GM12891 (cell line): ENCODE measurements at places on chromosomes 4 and X.

DNA sequence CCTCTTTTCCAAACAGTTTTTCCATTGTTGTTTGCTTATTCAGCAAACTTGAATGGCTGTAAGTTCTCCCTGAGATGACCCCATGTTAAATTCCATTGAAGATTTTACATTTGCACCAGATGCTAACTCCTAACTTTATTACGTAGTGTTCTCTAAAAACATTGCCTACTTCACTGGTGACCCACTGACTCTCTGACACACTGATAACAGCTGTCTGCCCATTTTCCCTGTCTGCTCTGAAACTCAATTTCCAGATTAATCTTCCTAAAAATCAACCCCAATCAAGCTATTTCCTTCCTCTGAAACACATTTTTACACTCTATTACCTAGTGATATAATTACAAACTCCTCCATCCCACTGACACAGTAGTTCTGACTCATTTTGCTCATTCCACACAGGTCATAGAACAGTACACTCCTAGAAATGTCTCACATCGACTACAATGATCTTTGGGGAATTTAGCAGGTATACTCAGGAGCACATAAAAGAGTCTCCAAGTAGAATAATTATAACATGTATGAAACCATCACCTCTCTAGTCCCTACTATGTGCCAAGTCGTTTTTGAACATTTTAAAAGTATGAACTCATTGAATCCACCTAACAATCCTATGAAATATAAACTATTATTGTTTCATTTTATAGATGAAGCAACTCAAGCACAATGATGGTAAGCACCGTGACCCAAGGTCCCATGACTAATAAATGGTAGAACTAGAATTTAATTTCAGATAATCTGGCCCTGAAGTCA, 210.9 kb downstream of the SLIT2 start:
- DNase-seq = no peak

DNA sequence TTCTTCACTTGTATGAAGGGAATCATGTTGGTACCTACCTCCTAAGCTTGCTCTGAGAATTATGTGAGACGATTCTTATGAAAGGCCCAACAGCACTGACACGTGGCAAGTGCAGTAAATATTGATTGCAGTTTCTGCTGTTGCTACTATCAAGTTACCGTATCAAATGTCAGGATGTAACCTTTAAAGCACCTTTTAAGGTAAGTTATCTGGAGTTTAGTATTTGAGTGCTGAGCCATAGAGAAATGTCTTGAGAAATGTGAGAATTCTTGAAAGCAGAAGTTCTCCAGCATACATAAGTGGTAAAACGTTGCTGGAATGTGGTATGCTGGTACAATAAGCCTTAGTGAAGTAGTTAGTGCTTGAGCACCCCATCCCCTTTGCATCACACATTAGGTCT, 90.4 kb downstream of the PHOX2B start:
- DNase-seq = no peak

DNA sequence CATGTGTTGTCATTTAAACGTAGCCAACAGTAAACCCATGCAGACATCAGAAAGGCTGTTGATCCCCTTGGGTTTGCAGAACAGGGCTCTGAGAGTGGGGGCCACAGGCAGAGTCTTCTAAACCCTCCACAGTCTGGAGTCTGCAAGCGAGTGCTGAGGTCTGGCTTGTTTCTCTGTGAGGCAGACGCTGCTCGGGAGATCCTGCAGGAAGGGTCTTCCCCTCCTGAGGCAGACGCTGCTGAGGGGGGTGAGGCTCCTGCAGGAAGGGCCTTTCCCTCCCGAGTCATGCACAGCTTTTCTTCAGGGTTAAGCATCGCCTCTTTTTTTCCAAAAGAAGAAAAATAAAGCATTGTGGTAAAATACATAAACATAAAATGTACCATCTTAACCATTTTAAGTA, 17.1 kb upstream of the PDE6B start:
- no peak for DNase-seq

DNA sequence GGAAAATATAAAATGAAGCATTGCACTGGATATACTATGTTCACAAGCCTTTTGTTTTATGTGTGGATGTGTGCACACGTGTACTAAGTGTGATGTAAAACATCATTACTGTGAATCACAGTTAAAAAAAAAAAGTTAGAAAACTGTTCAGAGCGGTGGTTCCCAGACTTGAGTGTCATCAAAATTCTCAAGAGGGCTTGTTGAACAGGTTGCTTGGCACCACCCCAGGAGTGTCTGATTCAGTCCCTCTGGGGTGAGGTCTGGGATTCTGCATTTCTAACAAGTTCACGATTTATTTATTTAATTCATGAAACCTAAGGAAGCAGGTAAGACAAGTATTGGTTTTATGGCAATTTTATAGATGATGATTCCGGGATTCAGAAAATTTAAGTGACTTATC, 1.8 kb downstream of the CENPU start:
- DNase-seq = no peak

- DNase-seq = no peak
Measured at GRCh38 chr4:59024257-59024656, 1914.1 kb upstream of the IGFBP7 start.

DNA sequence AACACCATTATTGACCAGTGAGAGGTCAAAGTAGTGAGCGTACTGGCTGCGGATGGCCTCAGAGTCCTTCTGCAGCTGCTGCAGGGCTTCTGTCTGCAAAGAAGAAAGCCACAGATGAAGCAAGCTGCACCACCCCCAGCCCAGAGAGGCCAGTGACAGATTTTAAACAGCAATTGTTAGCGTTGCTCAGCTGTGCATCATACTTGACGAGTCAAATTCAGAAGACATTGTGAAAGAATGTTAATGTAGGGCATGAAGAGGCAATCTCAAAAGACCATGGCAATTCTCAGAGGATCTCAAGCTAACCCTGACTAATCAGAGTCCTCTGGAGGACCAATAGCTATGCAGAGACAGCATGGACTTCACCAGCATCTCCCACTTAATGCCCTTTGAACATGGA, 16.6 kb downstream of the DKC1 start:
- no peak for DNase-seq

DNA sequence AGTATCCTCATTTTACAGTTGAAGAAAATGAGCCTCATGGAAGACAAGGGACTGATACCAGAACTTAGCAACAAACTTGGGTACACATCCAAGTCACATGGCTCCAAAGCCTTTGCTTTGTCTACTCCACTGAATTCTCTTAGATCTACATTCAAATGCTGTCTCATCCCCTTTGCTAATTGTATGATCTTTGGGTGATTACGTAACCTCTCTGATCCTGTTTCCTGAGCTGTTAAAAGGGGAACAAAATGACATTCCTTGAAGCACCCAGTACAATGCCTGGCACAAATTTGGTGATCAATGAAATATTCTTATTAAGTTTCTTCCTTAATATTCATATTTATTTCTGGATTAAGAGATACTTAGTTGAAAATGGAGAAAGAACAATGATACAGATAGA, 5.9 kb upstream of the HPGD start:
- DNase-seq = no peak

DNA sequence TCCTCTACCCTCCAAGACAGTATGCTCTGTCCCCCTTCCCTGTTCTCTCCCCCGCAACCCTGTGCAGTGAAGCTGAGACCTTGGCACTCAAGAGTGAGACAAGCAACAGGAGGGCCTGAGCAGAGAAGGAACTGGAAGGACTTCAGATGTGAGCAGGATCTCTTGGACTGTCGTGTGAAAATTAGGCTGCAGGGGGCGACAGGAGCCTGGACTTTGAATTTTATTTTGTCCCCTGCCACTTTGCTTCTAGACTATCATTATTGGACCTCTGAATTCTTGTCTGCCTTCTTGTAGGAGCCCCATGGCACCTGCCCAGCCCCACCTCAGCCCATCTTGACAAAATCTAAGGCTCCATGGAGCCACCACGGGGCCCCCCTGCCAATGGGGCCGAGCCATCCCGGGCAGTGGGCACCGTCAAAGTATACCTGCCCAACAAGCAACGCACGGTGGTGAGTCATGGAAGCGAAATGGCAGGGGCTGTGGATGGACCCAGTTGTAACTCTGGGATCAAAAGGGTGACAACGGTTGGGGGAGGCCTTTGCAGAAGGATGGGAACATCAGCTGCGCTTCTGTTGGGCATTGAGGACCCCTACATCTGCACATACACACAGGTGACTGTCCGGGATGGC, 1.7 kb downstream of the ARAF start:
- DNase-seq = no peak

DNA sequence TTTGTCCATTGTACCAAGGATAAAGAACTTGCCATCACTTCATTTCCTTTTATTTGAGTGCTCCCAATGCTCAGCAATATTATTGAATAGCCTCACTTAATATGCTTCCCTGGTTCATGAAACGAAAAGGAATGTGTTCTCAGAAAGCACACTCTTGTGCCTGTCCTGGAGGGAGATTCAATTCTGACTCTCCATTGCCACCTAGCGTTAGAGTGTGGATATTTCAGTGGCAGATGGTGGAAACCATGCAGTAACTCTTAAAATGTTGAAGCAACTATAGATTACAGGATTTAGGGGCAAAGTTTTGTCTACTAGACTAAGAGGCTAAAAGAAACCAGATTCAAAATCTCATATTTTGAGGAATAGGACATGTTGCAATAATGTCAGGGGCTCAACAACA, 36.0 kb downstream of the GAB3 start:
- DNase-seq = no peak

DNA sequence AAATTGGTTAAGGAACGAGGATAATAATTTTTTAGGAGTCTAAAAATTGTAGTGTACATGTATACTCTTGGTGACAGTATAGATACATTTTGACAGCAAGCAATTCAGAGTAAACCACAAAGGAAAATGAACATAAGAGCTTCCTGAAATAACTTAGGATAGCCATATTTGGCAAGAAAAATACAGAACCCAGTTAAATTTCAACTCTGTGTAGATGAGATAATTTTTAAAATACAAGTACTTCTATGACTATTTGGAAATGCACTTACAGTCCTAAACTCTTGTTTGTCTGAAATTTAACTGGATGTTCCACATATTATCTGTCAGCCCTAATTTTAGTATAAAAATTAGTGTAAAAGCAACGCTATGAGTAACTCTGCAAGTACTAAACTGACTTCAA, 124.4 kb upstream of the PCDH18 start:
- no peak for DNase-seq

- DNase-seq = no peak
Measured at GRCh38 chrX:154369449-154370299, 4.8 kb downstream of the FLNA start.

DNA sequence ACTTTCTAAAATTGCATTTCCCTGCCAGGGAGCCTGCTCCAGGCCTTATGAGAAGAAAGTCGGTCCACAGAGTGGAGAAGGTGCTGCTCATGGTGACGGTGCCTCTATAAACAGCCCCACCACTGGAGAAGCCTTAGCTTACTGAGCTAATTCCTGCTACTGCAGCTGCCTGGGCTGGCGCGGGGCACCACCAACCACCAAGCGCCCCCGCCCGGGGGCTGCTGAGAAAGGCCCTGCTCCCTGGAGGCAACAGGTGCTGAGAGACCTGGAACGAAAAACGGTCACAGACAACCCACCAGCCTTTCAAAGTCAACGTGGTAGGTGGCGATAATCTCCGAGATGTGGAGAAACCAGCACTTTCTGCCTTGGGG, 2.9 kb downstream of the HCFC1 start:
- DNase-seq = no peak
